SHP77 (cell line): ENCODE measurements at places on chromosomes 12 and 14.

DNA sequence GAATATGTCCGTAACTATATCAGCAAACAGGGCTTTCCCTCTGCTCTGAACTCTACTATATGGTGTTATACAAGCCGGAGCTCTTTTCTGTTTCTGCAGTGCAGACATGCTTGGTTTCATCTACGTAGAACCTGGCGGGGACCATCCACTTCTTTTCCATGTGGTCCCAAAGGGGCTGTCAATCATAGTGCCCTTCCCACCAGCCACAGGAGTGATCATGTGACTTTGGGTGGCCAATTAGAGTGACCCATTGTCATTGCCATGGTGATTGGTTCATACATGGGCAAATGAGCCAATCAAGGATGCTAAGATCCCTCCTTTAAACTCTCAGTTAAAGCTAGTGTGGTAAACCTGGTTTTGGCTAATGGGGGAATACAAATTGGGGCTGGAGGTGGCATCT, 281.3 kb downstream of the TMEM132D start:
- no peak for DNase-seq

- DNase-seq, result no peak
Measured at GRCh38 chr12:546920-547845, 87.4 kb downstream of the B4GALNT3 start.

DNA sequence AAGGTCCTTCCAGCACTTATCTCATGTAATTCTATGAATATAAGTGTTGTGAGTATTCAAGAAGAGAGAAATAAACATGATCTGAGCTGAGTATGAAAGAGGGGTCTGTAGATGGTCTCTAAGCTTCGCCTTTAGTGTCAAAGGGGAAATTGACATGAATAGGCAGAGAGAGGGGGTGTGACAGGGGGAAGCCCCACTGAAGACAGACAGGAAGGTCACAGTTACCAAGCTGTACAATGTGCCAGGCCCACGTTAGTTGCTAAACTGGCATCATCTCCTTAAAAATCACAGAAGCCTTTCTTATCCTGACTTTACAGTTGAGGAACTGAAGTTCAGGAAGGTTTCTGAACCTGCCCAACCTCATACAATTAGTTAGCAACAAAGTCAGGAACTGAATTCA, 7.6 kb downstream of the ARHGEF40 start:
- no peak for DNase-seq

- no peak for DNase-seq
Measured at GRCh38 chr12:123936956-123937706, 35.5 kb downstream of the CCDC92 start.

- DNase-seq, result no peak
Measured at GRCh38 chr12:69694123-69694522, 5.0 kb downstream of the BEST3 start.

GRCh38 chr12:108311605-108312004, 27.5 kb downstream of the CMKLR1 start:
- DNase-seq, result no peak

- no peak for DNase-seq
Measured at GRCh38 chr12:45348311-45348710, 132.4 kb downstream of the ANO6 start.

- no peak for DNase-seq
Measured at GRCh38 chr14:26525085-26525484, 72.7 kb downstream of the NOVA1 start.

DNA sequence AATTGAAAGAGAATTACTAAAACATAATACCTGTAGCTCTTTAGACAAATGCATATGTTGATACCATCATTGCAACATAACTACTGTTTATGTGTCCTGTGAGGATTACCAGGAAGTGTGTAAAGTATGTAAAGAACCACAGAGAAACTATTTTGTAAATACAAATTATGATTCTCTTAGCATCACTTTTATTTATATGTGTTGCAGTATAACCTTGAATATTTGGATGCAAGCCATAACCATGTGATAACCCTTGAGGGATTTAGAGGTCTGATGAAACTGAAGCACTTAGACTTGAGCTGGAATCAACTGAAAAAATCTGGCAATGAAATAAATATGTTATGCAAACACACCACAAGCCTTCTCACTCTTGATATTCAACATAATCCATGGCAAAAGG, 77.5 kb downstream of the LRRC9 start:
- no peak for DNase-seq

- peak; percentile 81 for DNase-seq
Measured at GRCh38 chr12:121580959-121581685, at the start of gene KDM2B. TSS of gene KDM2B (minus strand) at chr12:121581023. CDS start at chr12:121580911, 112 bp downstream.

DNA sequence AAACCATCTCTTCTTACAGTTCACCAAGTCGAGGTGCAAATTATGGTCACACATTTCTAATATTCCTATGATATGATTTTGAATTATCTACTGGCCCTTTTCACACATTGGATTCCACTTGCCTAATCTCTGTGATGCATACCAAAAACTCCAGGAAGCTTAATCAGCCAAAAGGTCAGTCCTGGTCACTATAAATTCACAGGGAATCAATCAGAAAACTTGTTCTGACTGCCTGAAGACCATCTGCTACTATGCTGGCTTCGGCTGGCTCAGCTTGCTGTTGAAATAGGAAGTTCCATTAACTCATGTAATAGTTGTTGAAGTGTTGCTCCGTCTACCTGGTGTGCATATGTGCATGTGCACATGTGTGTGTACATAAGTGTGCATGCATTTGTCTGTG, 142.8 kb upstream of the FLRT2 start:
- no peak for DNase-seq

DNA sequence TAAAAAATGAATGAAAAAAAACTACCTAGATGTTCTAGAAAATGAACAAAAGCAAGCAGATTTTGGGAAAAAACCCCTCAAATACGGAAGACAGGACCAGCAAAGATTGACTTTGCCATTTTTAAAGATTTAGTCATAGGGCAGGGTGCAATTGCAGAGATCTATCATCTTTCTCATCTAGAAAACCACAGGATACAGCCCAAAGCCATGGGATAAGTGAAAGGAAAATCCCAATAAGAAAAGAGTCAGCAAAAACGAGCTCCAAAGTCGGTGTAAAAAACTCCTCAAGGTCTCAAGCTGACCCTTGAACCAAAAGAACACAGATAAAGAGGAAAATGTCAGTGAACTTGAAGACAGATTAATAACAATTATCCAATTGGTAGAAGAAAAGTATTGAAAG, 28.0 kb downstream of the CEP290 start:
- DNase-seq, result no peak

DNA sequence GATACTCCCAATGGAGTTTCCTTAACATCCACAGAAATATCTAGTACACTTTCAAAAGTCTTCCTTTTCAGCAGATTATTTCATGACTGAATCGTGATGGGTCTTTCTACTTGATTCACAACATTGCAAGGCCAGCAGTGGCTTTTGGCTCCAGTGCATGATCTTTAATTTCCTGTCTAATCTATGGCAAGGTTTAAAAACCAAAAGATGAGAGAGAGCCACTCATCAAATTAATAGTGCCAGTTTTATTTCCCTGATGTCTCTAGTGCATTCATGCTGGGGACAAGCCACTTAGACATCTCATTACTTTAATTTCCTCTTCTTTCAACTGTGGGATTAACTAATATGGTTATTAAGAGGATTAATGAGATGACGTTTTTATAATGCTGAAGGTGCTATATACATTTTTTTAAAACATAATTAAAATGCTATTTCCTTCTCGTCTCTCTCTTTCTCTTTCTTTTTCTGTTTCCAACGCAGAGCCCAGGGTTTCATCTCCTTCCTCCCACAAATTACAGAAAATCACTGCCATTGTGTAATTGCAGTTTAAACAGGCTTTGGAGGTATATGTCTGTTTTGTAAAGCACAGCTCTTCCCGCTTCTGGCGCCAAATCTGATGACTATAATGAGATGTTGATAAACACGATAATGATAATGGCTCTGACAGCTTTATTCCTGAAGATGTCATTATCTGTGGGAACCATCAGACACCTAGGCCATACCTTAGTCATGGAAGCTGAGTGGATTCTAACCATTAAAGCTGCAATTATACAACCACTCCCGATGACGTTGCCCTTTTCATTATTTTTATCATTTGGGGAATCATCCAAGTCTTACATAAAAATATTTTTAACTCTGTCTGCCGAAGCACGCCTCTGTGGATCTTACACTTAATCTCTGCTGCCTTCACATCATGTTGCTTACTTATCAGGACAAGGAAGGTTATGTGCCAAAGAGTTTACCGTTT, 103.1 kb upstream of the PPM1H start:
- DNase-seq, result no peak

DNA sequence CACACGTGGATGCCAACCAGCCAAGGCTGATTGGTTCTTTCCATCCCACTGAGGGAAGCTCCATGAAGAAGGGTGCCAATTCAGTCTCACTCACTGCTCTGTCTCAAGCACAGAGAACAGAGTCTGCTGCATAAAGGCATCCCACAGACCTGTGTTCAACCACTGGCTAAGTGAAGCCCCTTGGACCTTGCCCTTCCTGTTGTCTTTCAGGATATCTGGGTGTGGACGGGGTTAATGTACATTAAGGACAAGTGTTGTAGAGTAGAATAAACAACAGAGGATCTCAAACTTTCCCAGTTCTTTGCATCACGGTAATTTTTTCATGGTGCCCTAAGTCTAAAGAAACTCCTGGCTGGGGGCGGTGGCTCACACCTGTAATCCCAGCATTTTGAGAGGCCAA, 33.1 kb upstream of the GPATCH2L start:
- no peak for DNase-seq

DNA sequence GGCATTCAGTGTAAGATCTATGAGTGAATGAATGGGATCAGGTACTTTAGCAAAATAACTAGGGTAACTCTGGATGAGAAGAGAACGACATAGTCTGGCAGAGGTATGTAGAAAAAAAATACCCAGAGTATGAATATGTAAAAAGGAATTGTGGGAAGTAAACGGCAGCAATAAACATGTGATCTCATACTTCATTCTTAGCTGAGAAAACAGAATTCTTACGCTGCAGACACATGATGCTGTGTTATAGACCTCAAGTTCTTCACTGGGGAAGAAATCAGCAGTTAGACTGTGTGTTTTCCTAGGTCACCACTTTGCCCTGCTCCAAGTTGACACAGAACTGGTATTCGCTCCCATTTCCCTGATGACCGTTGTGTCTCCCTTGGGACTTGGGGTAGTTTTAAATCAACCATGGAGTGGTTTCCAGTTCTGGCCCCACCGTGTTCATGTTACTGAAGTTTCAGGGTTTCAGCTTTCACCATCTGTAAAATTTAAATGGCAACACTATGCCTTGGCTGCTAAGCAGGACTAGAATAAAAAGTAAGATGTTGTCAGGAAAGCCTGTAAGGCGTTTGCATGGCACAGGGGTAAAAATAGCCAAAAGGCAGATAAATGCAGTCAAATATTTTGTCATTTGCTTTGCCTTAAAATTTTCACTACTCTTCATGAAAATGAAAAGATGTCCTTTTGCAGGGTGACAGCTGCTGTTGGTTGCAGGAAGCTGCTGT, 223.7 kb downstream of the PELI2 start:
- no peak for DNase-seq

GRCh38 chr12:103839103-103839502, 1.9 kb downstream of the NT5DC3 start:
- no peak for DNase-seq

GRCh38 chr14:44113769-44114730, 393.0 kb downstream of the FSCB start:
- DNase-seq, result no peak

DNA sequence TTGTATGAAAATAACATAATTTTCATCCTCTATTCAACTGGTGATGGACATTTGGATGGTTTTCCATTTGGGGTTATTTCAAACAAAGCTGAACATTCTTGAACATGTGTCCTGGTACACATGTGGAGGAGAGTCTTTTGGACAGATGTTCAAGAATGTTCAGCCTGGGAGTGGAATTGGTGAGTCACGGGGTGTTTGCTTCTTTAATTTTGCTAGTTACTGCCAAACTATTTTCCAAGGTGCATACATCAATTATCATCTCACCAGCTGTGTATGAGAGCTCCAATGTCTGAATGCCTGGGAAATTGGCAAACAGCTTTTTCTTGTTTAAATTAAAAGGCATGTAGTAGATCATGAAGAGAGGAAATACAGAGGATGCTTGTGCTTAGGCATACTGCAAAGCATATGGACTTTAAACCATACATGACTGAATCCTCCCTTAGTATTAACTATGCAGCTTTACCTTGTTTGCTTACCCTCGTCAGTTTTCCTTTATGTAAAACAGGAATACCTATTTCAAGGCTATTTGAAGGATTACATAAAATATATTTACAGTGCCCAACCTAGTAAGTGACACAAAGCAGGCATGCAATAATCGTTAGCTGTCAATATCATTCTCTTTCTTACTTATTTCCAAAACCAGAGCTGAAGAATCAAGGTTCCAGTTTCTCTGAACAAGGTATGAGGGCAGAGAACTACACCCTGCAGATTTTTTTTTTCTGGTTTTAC, 152.1 kb downstream of the ITPR2 start:
- no peak for DNase-seq

DNA sequence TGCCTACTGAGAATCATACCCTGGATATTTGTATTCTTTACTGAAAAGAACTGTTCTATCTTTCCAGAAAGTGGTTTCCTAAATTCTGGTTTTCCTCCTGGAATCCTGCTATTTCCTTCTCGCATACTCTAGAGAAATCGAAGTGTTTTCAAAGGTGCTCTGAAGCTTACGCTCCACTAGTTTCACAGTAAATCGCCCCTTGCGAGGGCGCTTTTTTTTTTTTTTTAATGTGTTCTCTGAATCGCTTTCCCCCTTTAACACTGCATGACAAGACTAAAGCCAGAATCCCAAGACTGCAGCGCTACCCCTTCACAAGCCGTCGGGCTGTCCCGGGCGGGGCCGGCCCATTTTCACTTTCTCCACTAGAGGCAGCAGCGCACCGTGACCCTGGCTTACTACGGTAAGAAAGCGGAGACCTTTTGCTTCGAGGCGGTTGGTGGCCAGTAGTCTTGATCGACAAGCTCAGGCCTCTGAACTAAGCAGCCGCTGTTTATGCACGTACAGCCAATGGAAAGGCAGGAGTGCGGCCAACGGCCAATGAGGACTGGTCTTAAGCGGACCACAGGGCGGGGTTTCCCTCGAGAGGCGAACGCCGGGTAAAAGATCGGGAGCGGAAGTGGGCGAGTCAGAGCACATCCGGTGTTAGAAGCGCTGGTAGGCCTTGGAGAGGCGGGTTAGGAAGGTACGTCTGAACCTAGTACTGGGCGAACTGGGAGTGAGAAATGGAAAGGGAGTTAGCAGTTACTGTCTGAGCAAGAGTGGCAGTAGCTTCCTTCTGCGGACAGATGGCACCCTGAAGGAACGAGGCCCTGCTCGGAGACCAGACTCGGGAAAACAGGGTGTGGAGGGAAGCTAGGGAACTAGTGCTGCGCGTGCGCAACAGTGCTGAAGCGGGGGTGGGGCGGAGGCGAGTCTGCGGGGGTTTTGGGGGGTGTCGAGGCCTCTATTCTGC, at the start of gene TMBIM6:
TMBIM6 (plus strand) TSS at position 628 of the 952 bp plus-strand sequence. CDS start 10,937 bp downstream, outside the sequence.
- peak; percentile 100 for DNase-seq

DNA sequence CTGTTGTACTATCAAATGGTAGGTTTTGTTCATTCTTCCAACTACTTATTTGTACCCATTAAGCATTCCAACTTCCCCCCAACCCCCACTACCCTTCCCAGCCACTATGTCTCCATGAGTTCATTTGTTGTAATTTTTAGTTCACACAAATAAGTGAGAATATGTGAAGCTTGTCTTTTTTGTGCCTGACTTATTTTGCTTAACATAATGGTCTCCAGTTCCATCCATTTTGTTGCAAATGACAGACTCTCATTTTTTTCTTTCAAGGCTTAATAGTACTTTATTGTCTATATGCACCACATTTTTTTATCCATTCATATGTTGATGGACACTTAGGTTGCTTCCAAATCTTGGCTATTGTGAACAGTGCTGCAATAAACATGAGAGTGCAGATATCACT, 86.2 kb downstream of the ALG10B start:
- no peak for DNase-seq

GRCh38 chr12:19744705-19745218, 305.5 kb downstream of the AEBP2 start:
- no peak for DNase-seq

GRCh38 chr14:73895939-73896338, 9.3 kb downstream of the ZNF410 start:
- no peak for DNase-seq
